ENCODE measurements at places on chromosomes 7 and 10. TPM values are rescaled to one million over a fixed set of nuclear protein-coding genes. Genes with fewer than 3 reads are reported as not detected.

GRCh38 chr7:90920336-90920735 is 324.2 kb downstream of the CDK14 start:
- no peak for DNase-seq

DNA sequence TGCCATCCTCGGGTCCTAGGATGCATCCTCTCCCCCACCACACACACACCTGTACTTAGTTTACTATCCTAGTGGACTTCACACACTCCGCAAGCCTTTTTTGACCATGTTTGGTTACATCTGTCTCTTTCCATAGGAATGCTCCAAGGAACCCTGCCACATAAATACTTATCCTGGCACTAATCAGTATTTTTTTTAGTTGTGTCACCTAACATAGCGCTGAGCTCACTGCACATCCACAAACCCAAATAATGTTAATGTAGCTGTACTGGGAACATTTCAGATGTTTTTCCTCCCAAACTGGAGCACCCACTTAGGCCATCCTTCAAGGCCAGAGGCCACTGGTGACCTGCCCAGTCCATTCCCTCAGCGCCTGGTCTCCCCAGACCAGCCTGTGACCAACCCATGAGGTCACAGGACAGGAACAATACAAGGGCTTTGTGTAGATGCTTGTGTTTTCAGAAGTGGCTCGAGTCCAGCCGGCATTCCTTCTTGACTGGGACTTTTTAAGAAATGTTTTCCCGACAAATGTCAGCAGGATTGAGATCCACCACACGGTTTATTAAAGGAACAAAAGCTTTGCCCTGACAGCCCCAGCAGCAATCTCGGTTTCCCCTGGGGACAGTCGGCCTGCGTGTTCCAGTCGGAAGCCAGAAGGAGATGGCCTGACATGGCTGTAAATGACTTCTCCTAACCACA is 181.4 kb downstream of the JCAD start:
- DNase-seq: no peak

- no peak for DNase-seq
Measured at GRCh38 chr10:17026686-17027485, 102.7 kb downstream of the CUBN start.

DNA sequence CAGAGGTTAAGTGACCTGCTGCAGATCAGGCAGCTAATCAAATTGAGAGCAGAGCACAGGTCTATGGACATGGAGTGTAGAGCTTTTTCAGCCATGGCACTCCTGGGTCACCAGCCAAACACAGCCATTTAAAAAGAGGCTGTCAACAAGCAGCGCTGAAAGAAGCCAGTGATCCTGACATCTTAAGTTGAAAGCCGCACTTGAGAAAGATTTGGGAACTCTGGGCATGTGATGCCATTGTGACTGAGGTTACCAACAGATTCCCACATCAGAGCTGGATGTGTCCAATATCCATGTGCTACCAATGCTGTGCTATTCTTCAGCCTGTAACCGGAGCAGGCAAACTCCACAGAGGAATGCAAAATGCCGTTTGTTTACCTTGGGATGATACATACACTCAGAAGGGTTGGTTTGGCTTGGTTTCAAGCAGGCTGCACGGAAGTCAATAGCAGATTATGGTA is 56.2 kb upstream of the ABLIM1 start:
- DNase-seq: no peak

- no peak for DNase-seq
Measured at GRCh38 chr10:101157756-101158458, 26.8 kb downstream of the TLX1 start.

Gene PPP1R9A
- total RNA-seq: 8.6 TPM

Gene C10orf67
- total RNA-seq: 1.4 TPM

Gene FAM25A
- total RNA-seq: 431 TPM

Gene CDC14C
- not detected for total RNA-seq

Gene GNAT3
- total RNA-seq: not detected

Gene HELLS
- total RNA-seq: 12.9 TPM

Measured in suprapubic skin (tissue), 4 donors.